ENCODE measurements at places on chromosomes 6 and 20.

- no peak for DNase-seq
Observed at GRCh38 chr6:7762760-7763159, 36.9 kb downstream of the BMP6 start.

DNA sequence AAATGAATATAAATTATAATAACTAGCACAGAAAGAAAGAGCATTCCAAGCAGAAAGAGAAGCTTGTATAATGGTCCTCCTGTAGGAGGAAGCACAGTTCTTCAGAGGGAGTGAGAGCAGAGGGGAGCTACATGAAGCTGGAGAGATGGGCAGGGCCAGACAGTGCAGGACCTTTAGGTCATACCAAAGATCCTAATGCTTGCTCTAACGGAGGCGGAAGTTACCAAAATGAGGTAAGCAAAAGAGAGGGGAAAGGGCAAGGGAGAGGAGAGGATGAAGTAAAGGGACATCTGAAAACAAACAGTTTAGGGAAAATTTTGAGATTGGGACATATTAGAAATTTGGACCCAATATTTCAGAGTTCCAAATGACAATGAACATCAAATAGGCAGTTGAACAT lies 50.2 kb downstream of the HBS1L start:
- no peak for DNase-seq

DNA sequence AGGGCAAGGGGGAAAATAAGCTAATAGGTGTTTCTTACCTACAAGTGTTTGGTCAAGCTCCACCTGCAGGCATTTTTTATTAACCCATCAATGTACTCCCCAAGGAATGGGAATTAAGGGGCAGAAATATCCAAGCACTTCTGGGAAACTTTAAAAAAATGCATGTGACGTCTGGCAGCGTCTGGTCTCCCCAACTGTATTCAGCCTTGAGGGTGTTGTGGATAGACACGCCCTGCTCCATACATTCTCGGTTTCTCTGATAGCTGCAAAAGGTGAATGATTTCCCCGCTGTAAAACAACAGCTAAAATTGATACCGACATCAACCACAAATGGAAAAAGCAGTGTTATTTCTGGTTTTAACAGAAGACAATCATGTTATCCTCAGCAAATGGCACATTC lies 2.5 kb upstream of the FOXQ1 start:
- no peak for DNase-seq

GRCh38 chr6:69813508-69813907 lies 16.7 kb upstream of the LMBRD1 start:
- DNase-seq, result no peak

- no peak for DNase-seq
Observed at GRCh38 chr6:3489027-3489757, 32.3 kb upstream of the SLC22A23 start.

- DNase-seq, result no peak
Observed at GRCh38 chr6:154536999-154537398, 26.5 kb upstream of the CNKSR3 start.

- DNase-seq, result no peak
Observed at GRCh38 chr20:24357177-24357576, 112.3 kb upstream of the SYNDIG1 start.

DNA sequence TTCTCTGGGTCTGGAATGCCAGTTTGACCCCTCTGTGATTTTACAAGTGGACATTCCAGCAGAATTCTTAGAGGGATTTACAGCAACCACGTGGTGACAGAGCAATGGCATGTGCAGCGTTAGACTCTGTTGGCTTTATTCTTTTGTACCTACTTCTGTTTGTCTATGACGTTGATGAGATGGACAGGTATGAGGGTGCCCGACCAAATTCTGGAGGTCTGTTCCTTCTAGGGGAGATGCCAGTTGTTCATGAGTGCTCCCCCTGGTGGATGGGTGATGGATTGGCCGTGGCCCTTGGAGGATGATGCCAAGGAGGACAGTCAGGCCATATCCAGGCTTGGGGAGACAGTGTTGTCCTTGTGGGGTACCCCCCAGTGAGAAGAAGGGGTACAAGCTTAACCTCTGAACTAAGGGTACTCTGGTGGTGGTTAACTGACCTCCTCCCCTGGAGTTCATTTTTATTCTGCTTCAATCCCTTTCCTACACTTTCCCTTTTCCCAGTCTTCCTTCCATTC lies 198.6 kb downstream of the DTNBP1 start:
- DNase-seq, result no peak
